Inflammatory macrophage treated with lipopolysaccharide for 1 hour (primary cell): ENCODE measurements at places on chromosomes 7 and 10.

DNA sequence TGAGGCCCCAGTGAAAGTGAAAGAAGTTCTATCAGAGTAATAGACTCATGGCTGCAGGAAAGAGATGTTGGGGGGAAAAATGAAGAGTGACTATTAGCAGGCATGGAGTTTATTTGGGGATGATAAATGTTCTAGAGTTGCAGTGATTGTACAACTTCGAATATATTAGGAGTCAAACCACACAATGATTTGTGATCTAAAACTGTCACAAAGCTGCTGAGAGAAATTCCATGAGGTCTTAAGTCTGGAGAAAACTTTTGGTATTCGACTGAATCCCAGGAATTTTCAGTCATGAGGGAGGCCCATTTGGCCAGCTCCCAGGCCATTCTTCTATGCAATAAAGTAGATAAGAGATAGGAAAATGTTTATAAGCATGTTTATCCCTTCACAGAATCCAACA is 55.9 kb upstream of the UNC5B start:
- no peak for DNase-seq

- DNase-seq: no peak
These were observed 192.6 kb downstream of the CDCA7L start for GRCh38 chr7:21753071-21753470.

GRCh38 chr7:158973440-158973839 is 117.1 kb downstream of the DYNC2I1 start:
- no peak for DNase-seq

DNA sequence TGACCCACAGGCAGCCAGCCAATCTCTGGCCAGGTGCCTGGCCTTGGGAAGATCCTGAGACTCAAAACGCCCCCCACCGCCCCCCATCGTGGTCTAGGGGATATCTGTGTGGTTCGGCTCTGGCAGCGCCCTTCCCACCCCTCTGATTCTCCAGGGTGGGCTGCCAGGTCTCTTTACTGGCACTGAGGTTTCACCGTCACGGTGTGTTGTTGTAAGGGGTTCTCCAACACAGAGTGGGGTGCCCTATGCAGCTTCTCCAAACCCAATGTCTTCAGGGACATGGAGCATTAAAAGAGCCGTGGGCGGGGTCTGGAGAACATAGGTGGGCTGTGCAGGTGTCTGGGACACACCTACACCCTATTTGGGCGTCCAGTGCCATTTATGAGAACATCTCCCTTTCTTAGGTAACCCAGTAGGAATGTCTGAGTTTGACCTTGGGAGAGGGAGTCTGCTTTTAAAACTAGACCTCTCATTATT is 1.5 kb downstream of the MAFK start:
- no peak for DNase-seq

DNA sequence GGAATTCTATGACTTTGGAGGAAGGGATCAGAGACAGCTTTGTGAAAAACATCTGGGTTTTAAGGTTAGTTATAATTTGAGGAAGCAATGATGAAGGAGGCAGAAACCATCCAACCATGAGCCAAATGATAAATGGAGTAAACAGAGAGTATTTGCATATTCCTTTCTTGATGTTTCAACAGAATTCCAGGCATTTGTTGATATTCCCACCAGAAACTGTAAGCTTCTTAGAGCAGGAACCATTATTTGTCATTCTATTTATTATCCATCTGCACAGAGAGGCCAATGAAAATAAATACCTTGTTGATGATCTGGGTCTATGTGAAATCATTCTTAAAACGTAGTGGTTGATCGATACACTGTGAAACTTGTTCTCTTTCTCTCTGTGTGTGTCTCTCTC is 715.3 kb downstream of the INHBA start:
- no peak for DNase-seq

DNA sequence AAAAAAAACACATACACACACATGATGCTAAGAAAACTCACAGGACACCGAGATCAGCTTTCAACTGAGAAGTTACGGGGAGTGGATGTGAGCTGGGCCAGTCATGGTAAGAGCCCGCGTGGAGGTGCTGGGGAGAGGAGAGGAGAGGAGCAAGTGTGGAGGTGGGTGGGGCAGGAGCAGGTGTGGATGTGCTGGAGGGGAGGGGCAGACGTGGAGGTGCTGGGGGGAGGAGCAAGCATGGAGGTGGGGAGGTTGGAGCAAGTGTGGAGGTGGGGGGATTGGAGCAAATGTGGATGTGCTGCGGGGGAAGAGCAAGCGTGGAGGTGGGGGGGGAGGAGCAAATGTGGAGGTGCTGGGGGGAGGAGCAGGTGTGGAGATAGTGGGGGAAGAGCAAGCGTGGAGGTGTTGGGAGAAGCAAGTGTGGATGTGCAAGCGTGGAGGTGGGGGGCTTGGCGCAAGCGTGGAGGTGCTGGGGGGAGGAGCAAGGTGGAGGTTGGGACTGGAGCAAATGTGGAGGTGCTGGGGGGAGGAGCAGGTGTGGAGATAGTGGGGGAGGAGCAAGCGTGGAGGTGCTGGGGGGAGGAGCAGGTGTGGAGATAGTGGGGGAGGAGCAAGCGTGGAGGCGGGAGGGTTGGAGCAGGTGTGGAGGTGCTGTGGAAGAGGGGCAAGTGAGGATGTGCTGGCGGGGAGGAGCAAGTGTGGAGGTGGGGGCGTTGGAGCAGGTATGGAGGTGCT is 24.5 kb upstream of the NCAPG2 start:
- DNase-seq: no peak

GRCh38 chr10:70536196-70536861 is 57.8 kb downstream of the PALD1 start:
- DNase-seq: no peak

DNA sequence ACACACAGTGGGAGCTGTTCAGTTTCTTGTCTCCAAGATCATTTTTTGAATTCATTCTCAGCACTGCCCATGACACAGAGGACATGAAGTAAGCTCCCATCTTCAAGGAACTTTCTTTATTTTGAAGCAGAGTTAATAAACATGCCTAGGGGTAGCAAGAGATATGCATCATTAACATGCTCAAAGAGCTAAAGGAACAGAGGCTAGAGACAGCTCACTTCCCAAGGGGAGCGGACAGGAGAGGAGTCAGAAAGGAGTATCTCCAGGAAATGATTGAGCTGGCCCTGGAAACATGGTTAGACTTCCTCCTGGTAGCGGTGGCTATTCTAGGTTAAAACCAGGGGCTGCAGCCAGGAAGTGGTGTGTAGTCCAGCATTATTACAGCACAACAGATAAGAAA is 135.9 kb downstream of the GPAM start:
- DNase-seq: no peak

GRCh38 chr7:135758531-135758932 is 9.9 kb upstream of the FAM180A start:
- DNase-seq: no peak

DNA sequence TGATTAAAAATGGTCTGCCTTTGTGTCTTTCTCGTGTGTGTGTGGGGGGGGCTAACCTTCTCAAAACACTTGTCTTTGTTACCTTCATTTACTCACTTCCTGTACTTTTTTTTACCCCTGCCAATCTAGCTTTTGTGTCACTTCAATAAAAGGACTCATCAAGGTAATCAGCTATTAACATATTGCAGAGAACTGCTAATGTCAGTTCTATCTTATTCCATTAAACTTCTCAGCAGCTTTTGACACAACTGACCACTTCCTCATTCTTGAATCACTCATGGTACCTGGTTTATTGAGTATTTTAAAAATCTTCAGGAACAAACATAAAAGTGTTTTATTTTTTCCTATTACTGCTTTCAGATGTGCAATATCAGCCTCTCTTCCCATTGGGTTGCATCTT is 59.8 kb downstream of the SLC25A40 start:
- no peak for DNase-seq

- DNase-seq: no peak
These were observed 32.5 kb upstream of the EFCAB10 start for GRCh38 chr7:105613611-105614330.

GRCh38 chr10:1712314-1712713 is 25.0 kb downstream of the ADARB2 start:
- DNase-seq: no peak

GRCh38 chr7:47179812-47180515 is 401.9 kb downstream of the TNS3 start:
- DNase-seq: peak; percentile 23

DNA sequence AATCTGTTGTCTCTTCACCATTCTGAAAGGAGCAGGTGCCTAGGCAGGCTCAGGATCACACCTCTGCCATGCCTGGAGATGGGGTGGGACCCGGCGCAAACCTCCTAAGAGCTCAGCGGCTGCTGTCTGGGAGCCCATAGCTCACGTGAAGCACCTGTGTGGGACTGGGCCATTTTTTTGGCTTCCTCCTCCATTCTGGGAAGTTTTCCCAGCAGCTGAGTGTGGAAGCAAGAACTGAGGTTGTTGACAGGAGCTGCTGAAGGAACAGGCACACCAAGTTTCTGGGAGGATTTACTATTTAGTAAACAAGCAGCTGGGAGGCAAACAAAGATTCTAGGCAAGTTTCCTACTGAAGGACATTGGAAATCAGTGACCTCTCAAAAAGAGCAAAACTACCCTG is 77.3 kb downstream of the FAM13C start:
- DNase-seq: no peak

- peak; percentile 66 for DNase-seq
These were observed 518 bp downstream of the WAPL start for GRCh38 chr10:86520871-86521677.

- DNase-seq: no peak
These were observed 205.8 kb upstream of the LYZL1 start for GRCh38 chr10:29083096-29083495.

- DNase-seq: no peak
These were observed 548.6 kb downstream of the ARL4A start for GRCh38 chr7:13236026-13236425.

GRCh38 chr10:46524472-46525176 is 31.8 kb downstream of the GPRIN2 start:
- no peak for DNase-seq

- no peak for DNase-seq
These were observed 12.8 kb downstream of the CFTR start for GRCh38 chr7:117492649-117493048.

DNA sequence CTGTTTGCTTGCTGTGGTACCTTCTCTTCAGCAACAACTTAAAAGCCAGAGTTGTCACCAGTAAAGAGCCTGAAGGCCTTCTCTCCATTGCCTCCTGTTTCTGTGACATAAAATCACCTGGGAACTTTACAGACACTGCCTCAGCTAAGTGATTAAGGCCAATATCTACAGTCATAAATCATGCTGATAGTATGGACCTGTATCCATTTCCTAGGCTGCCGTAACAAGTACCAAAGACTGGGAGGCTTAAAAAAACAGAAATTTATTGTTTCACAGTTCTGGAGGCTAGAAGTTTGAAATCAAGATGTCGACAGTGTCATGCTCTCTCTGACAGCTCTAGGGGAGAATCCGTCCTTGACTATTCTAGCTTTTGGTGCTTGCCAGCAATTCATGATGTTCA is 108.4 kb upstream of the UNC5B start:
- DNase-seq: no peak

DNA sequence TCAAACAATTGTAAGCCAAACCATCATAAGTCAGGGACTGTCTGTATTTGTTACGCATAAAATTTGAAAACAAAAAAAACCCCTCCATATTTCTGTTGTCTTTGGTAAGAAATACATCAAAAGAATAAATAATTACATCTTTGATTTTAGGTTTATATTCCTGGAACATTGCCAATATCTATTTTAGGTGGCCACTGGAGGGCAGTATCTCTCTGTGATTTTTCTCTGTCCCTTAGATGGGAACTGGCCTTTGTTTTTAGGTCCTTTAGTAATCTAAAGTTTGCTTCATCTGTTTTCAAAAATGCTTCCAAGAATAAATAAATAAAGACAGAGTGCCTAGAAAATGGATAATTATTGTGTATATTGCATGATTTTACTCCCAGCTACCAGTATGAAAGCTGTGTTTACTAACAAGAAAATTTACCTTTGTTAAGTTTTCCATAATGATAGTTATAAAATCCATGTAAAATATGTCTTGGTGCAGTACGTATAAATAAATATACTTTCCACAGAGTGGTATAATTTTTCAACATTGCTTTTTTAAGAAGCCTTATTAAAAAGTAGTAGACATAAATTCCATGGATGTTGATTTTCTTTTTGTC is 64.2 kb downstream of the PHYHIPL start:
- DNase-seq: peak; percentile 79

GRCh38 chr10:5509236-5509635 is 9.9 kb upstream of the CALML5 start:
- DNase-seq: no peak

DNA sequence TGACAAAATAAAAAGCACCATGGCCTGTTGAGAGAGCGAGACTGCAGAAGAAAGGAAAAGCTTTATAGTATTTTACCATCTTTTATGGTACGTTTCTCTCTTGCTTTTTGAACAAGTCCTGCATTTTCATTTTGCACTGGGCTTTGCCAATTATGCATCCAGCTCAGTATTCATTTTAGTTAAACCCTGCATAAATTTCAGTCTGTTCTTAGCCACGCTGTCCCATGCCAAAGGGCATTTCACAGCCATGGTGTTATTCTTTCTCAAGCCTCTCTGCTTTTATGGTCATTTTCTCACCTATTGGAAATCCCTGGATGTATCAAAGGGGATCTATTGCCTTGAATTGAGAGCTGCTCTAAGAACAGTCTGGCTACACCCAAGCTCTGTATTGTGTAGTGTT is 30.8 kb upstream of the DNAJC1 start:
- DNase-seq: no peak
